ENCODE measurements at places on chromosomes 12 and 14. TPM values are rescaled to one million over a fixed set of nuclear protein-coding genes. Genes with fewer than 3 reads are reported as not detected.

The P3H3 gene
- 4.1 TPM for total RNA-seq

The PRMT5 gene
- 34.2 TPM for total RNA-seq

The TNS2 gene
- 3.6 TPM for total RNA-seq

GRCh38 chr12:82203086-82203485 lies 155.1 kb downstream of the CCDC59 start:
- no peak overlapping the region for H3K4me3 ChIP-seq
- no peaks in the 10 kb centered on the region for H3K4me1 ChIP-seq
- H3K36me3 ChIP-seq, result no peaks in the 10 kb centered on the region
- no peak overlapping the region for H3K27ac ChIP-seq
- DNase-seq, result no peak

GRCh38 chr12:132517740-132518100 lies 27.8 kb downstream of the FBRSL1 start:
- no peak for DNase-seq
- no peaks in the 10 kb centered on the region for H3K27me3 ChIP-seq
- no peaks in the 10 kb centered on the region for H3K4me1 ChIP-seq

GRCh38 chr14:64601571-64601970 lies 51.8 kb downstream of the PPP1R36 start:
- H3K4me3 ChIP-seq, result no peak overlapping the region
- DNase-seq, result no peak
- H3K36me3 ChIP-seq, result no peaks in the 10 kb centered on the region
- no peak overlapping the region for H3K27ac ChIP-seq
- no peaks in the 10 kb centered on the region for H3K4me1 ChIP-seq

DNA sequence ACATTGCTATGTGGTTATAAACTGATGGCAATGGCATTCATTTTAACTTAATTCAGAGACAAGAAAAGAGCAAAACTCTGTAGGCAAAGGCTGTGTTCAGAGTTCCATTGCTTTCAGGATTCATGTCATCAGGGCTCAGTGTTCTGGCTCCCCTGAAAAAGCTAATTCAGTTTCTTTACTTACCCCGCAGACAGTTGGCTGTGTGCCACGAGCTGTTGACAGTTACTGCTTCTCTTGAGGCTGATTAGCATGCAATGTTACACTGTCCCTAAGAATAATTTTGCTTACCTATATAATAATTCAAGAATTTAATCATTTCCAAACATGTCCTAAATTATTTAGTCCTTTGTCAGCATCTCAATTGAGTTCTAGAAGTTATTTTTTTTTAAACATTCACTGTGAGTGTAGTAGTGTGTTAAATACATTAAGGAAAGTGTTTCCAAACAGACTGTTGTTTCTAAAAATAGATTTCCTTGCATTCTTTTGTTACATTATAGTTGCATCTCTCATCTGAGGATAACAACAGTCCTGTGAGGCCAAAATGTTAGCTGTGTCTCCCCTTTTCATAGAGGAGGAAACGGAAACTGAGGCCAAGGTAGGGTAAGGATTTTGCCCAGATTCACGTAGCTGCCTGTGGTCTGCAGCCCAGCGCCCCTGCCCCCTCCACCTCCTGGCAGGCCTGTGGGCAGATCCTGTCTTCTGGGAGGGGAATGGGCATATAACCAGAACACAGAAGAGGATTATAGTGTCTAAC lies 98.6 kb downstream of the PELI2 start:
- no peak overlapping the region for H3K27ac ChIP-seq
- no peaks in the 10 kb centered on the region for H3K4me1 ChIP-seq
- no peak overlapping the region for H3K4me3 ChIP-seq
- peaks cover 3% of the 10 kb centered on the region for H3K27me3 ChIP-seq

GRCh38 chr12:88793096-88793495 lies 212.8 kb upstream of the KITLG start:
- no peaks in the 10 kb centered on the region for H3K4me1 ChIP-seq
- no peak overlapping the region for H3K27ac ChIP-seq
- H3K4me3 ChIP-seq, result no peak overlapping the region
- H3K36me3 ChIP-seq, result no peaks in the 10 kb centered on the region
- no peak for DNase-seq

DNA sequence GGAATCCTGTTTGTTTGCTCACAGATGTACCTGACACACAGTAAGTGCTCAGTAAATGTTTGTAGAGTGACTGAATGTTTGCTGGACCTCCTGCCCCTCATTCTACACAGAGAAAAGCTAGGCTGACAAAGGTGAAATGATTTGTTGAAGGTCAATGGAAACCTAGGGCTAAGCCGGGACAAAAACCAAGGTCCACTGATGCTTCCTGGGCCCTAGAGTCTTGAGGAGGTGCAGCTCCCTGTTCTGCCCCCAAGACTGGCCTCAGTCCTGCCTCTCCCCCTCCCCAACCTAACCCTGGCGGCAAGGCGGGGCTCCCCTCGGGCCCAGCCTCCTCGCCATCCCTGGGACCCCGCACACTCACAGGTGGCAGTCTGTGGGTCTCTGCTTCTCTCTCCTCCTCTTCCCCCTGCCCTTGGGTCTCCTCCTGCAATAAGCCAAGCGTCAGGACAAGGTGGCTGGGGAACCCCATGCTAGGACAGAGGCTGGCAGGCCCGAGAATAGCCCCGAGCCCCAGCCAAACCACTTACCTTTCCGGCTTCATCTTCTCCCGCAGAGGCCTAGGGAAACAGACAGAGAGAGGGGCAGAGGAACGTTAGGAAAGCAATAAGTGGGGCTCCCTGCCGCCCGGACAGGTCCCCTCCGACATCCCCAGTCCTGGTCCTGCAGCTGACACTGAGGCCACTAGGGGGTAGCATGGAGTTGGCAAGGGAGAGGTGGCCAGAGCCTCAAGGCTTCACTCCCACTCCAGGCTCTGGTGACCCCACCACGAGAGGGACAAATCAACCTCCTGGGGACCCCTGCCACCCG lies 9.3 kb downstream of the PGF start:
- H3K4me1 ChIP-seq, result peaks cover 19% of the 10 kb centered on the region
- H3K27me3 ChIP-seq, result no peaks in the 10 kb centered on the region
- no peak overlapping the region for H3K27ac ChIP-seq
- no peaks in the 10 kb centered on the region for H3K36me3 ChIP-seq
- H3K4me3 ChIP-seq, result no peak overlapping the region

- no peak overlapping the region for H3K27ac ChIP-seq
- H3K36me3 ChIP-seq, result no peaks in the 10 kb centered on the region
- H3K4me1 ChIP-seq, result peaks cover 10% of the 10 kb centered on the region
- no peak overlapping the region for H3K4me3 ChIP-seq
- no peak for DNase-seq
- no peaks in the 10 kb centered on the region for H3K27me3 ChIP-seq
Observed at GRCh38 chr14:97625477-97625876, 828.3 kb downstream of the VRK1 start.

DNA sequence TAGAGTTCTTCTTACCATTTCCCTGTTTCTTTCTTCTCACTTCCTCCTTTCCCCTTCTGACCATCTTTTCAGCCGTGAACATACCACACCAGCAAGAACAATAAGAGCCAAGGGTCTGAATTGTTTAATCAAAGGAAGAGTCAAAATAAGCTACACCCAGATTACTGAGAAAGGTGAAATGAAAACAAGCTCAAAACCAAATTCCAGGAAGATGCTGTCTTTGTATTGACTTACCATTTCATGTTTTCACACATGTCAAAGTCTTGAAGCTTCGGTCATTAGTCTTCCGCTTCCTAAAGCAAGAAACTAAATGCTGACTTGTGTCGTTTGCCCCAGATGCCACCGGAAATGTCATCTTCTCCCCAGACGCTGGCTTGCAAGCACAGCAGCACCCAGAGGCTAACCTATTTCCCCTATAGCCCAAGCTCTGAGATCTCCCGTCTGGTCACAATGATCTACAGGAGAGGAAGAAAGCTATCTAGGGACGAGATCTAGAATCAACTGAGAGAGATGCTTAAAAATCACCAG lies 136.5 kb upstream of the AMIGO2 start:
- H3K4me1 ChIP-seq, result peaks cover 9% of the 10 kb centered on the region
- no peaks in the 10 kb centered on the region for H3K36me3 ChIP-seq
- peak overlapping the region; percentile 76 for H3K27ac ChIP-seq
- peak; percentile 61 for DNase-seq

GRCh38 chr14:38910092-38910491 lies 192.9 kb downstream of the SEC23A start:
- H3K27ac ChIP-seq, result no peak overlapping the region
- DNase-seq, result no peak
- H3K27me3 ChIP-seq, result no peaks in the 10 kb centered on the region
- no peak overlapping the region for H3K4me3 ChIP-seq
- no peaks in the 10 kb centered on the region for H3K4me1 ChIP-seq
- H3K36me3 ChIP-seq, result no peaks in the 10 kb centered on the region

DNA sequence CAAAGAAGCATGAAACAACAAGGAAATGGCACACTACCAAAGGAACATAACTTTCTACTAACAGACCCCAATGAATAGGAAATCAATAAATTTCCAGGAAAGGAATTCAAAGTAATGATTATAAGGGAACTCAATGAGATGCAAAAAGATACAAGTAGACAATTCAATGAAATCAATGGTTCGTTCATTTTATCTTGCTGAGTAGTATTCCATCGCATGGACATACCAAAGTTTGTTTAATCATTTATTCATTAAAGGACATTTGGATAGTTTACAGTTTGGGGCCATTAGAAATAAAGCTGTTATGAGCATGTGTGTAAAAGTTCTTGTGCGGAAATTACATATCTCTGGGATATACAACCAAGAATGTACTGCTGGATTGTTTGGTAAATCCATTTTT lies 35.0 kb upstream of the LYZ start:
- H3K4me3 ChIP-seq, result no peak overlapping the region
- no peaks in the 10 kb centered on the region for H3K27me3 ChIP-seq
- no peak for DNase-seq
- no peak overlapping the region for H3K27ac ChIP-seq
- no peaks in the 10 kb centered on the region for H3K36me3 ChIP-seq

Measured in naive thymus-derived CD4-positive, alpha-beta T cell (primary cell).